Fibroblast of upper back skin (primary cell): ENCODE measurements at places on chromosomes 6 and 20.

- no peak for DNase-seq
Measured at GRCh38 chr6:15773806-15774410, 111.1 kb upstream of the DTNBP1 start.

- DNase-seq, result no peak
Measured at GRCh38 chr6:23334360-23334759, 765.0 kb downstream of the HDGFL1 start.

GRCh38 chr20:22744341-22745193, 160.2 kb upstream of the FOXA2 start:
- no peak for DNase-seq

DNA sequence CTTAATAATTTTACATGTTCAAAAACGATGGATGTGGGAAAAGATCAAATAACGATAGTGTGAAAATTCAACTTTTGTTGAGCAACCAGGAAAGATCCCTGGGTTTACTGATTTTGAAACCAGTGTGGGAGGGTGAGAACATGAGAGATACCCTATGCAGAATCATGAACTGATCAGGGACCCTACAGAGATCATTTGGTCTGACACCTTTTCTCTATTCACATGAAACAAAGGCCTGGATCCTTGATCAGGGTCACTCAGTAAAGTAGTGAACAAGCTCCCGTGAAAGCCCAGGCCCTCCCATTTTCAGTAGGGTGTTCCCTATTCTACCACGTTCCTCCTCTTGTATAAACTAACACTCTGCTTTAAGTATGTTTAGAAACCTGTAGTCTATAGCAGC, 60.5 kb upstream of the DUSP22 start:
- DNase-seq, result no peak

GRCh38 chr6:139659711-139660110, 285.3 kb upstream of the CITED2 start:
- DNase-seq, result no peak

DNA sequence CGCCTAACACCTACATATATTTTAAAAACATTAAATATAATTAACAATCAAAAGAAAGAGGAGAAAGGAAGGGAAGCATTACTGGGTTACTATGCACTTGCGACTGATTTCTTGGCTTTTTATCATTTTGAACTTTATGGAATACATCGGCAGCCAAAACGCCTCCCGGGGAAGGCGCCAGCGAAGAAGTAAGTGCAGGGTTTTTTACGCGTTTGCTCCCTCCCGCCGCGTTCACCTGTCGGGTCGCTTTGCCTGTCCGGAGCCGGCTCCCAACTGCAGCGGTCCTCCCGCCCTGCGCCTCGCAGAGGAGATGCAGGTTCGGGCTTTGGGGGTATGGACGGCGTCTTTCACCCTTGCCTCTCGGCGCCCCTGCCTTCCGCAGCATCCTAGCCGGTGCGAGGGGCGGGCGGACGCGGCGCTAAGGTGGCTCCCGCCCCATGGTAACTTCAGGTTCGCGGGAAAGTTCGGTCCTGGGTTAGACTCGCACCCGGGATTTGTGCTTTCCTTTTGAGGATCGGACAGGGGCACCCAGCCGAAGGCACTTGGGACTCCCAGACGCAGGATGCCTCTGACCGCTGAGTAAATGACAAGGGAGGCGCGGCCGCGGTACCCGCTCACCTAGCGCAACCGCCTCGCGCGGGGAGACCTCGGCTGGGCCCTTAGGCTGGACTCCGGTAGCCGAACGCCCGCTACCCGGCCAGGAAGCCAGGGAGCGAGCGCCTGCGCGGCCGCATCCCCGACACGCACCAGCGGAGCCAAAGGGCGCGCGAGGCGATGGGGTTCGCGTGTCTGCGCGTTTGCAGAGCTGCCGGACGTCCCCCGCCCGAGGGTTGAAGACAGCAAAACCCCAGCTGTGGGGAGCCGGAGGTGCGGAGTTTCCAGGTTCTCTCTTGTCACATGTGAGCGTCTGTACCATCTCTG, 891 bp downstream of the RSPO3 start:
- DNase-seq, result no peak

GRCh38 chr6:25365154-25365553, 86.0 kb downstream of the CARMIL1 start:
- no peak for DNase-seq

DNA sequence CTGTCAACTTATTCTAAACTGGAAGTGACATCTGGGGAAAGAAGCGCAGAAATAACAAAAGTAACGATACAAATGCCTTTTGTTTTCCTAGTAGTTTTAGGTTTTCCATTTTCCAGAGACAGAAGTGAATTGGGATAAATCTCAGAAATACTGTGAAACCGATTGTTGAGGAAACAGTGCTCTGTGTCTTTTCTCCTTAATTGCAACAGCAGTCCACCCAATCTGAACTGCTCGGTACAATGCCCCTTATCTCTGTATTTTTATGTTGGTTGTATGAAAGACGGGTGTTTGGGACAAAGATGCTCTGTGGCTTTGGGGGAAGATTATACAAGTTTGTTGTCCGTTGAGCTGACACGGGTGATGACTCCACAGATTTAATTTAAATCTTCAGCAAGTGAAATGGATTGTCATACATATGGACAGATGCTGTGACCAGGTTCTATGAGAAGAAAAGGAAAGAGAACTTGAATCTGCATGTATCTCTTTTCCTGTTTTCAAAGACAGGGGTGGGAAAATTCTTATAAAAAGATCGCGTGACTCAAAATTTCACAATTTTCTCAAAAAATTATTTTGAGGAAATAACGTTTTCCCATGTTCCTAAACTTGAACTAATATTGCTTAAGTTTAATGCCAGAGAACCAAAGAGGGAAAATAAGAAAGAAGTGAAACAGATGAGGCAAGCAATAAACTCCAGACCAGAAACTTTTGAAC, 41.2 kb downstream of the SASH1 start:
- DNase-seq, result no peak

GRCh38 chr20:54123587-54124180, 50.1 kb downstream of the CYP24A1 start:
- DNase-seq, result peak; percentile 98

DNA sequence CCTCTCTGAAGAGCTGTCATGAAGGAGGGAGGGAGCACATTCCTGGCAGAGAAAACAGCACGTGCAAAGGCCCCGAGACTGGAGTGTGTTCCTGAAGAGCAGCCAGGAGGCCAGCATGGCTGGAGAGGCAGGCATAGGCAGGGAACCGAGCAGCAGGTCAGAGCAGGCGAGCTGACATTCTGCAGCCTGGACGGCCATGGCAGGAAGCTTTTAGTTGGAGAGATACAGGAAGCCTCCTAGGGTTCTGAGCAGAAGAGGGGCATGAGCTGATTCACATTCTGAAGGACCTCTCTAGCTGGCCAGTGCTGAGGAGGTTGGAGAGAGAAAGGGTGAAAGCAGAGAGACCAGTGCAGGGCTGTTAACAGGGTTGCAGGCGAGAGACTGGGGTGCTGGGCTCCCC, 29.7 kb downstream of the POFUT1 start:
- no peak for DNase-seq

GRCh38 chr6:158253248-158253647, 59.0 kb upstream of the TULP4 start:
- DNase-seq, result no peak

GRCh38 chr6:31422587-31422986, 19.2 kb downstream of the MICA start:
- no peak for DNase-seq

- no peak for DNase-seq
Measured at GRCh38 chr6:23268348-23268747, 699.0 kb downstream of the HDGFL1 start.

GRCh38 chr6:9593554-9593953, 821.3 kb downstream of the TFAP2A start:
- no peak for DNase-seq

- no peak for DNase-seq
Measured at GRCh38 chr20:58843128-58843556, 7.6 kb downstream of the GNAS-AS1 start.

DNA sequence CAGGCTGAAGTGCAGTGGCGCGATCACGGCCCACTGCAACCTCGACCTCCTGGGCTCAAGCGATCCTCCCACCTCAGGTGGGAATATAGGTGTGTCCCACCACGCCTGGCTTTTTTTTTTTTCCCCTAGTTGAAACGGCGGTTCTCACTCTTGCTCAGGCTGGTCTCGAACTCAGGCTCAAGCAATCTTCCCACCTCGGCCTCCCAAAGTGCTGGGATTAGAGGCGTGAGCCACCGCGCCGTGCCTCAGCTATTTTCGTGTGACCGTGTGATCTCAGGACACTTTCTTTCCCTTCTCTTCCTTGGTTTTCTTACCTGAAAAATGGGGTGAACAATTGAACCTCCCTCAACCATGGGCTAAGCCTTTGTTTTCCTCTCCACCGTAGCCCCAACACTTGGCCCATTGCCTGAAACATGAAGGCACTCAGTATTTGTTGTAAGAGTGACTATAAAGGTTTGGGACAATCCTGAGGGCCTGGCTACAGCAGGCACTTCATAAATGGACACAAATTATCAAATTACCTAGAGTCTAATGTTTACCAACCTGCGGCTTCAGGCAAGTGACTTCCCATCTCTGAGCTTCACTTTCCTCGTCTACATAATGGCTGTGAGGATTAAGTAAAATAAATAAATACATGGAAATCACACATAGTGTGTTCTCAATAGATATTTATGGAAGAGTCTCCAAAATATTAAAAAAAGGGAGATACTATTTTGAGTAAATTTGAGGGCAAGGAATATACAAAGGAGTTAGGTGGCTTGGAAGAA, 31.4 kb upstream of the ID1 start:
- DNase-seq, result no peak

DNA sequence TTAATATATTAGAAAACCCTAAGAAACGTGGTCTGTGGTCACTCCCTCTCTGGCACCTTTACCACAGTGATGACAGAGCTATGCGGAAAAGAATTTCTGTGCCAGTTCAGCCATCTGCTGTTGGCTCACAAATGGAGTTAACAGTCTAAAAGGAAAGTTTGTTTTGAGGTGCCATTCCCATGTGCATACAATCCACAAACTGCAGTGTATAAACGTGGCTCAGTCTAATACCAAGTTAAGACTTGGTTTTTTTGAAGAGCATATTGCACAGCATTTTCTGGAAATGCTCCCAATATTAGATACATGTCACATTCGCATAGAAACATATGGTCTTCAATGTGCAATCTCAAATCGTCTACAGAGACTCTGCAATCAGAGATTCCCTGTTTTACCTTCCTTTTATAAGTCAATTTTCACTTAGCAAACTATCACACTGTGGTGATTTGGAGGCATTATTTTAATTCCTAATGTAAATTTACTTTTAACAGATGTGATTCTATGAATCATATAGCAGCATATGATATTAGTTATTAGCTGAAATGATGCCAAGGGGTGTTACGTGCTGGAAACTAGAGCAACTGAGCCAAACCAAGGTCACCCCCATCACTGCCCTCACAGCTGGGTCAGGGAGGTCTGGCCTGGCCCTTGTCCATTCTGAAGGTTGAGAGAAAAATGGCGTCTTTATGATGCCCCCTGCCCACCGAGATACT, 383.5 kb downstream of the PRKN start:
- DNase-seq, result peak; percentile 68

DNA sequence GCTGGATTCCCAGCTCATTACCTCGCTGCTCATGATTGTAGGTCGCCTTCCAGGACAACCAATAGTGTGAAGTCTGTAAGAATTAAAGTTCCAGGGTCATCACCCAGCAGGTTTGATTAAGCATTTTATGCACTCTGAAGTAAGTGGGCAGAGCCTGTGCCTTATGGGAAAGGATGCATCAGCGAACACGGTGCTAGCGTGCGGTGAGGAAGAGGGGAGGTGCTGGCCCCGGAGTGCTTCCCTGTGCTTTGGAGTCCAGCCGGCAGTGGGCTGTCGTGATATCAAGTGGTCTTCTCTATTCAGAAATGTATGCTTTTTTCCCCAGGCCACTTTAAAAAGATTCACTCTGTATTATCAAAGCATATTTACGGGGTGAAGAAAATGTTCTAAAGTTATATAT, 16.0 kb downstream of the DUSP22 start:
- no peak for DNase-seq

- peak; percentile 19 for DNase-seq
Measured at GRCh38 chr6:28758046-28758817, 165.6 kb downstream of the TRIM27 start.

GRCh38 chr6:119479860-119480655, 130.5 kb upstream of the MAN1A1 start:
- DNase-seq, result peak; percentile 54

DNA sequence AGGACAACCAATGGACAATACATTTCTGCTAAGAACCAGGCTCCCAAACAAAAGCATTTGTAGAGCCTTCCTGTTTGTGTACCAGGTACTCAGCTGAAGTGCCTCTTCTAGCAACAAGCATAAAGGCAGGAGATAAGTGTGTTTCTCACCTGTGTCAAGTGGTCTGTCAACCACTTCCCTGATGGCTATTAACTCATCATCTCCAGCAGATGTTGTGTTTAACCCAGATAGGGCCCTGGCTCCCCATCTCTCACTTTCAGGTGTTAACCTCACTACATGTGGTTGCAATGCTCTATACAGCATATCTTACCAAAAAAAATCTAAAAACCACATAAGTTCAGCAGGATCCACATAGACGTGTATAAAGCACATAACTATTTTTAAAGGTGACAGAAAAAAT, 9.6 kb upstream of the IL17A start:
- DNase-seq, result no peak

DNA sequence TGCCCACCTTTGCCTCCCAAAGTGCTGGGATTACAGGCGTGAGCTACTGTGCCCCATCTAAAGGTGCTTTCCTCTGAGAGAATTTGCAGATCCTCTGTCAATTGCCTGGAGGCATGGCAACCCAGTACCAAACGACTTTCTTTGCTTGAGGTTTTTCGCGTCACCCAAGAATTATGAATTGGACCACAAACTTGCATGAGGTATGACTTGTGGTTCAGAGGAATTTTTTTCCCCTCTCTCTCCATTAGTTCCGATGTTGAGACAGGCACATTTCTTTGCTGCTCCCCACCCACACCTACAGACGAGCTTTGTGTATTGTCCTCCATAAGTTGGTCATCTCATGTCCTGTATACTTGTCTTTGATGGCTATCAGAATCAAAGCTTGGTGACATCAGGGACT, 11.8 kb upstream of the SCAF8 start:
- DNase-seq, result peak; percentile 80

DNA sequence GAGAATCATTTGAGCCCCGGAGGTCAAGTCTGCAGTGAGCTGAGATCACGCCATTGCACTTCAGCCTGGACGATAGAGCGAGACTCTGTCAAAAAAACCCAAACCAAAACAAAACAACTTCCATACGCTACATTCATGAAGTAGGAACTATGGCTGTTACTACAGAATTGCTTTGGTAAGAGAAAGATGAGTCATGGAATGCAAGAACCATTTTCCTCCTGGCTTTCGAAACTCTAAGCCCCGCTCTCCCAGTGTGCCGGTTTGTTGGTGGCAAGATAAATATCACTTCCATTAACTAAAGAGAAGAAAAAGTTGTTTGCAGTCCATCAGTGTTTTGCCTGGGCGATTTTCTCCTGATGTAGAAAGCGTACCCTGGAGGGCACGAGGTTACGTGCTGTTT, 61.3 kb downstream of the ZDHHC14 start:
- DNase-seq, result peak; percentile 55
